ENCODE measurements at places on chromosomes 7 and 10. TPM values are rescaled to one million over a fixed set of nuclear protein-coding genes. Genes with fewer than 3 reads are reported as not detected.

The SNCG gene
- 99.9 TPM for total RNA-seq

The FXYD4 gene
- total RNA-seq, result not detected

The LIPJ gene
- total RNA-seq, result under 0.01 TPM

The ARHGEF5 gene
- 11.0 TPM for total RNA-seq

The CLRN3 gene
- not detected for total RNA-seq

The PKD2L1 gene
- total RNA-seq, result not detected

The GSAP gene
- total RNA-seq, result 14.3 TPM

The ARHGEF35 gene
- total RNA-seq, result 4.4 TPM

The NUP205 gene
- total RNA-seq, result 43.7 TPM

The DRGX gene
- total RNA-seq, result not detected

The PVRIG gene
- total RNA-seq, result 0.78 TPM

The PAPSS2 gene
- 32.8 TPM for total RNA-seq

The SLC18A2 gene
- total RNA-seq, result 0.42 TPM

The CAV1 gene
- total RNA-seq, result 375 TPM

The PDZD7 gene
- total RNA-seq, result 2.2 TPM

The AKR1C2 gene
- 52.2 TPM for total RNA-seq

The TAF3 gene
- total RNA-seq, result 12.4 TPM

DNA sequence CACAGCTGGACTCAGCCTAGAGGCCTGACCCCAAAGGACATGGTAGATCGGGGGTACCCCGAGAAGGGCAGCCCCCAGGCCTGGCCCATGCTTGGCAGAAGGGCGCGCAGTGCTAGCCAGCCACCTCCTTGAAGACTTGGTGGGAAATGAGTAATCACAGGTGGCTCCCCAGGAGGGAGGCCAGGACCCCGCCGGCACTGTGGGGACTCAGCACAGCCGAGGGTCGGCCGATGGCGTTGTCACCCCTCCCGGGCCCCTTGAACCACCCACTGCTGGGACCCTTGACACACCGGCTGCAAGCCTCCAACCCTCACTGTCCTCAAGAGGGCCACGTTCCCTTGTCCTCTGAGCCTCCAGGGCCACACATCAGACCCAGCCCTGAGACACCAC, 27.7 kb downstream of the ADGRA1 start:
- no peak overlapping the region for H3K4me3 ChIP-seq
- H3K4me1 ChIP-seq, result no peaks in the 10 kb centered on the region
- no peaks in the 10 kb centered on the region for H3K36me3 ChIP-seq
- H3K27me3 ChIP-seq, result no peaks in the 10 kb centered on the region

- H3K36me3 ChIP-seq, result no peaks in the 10 kb centered on the region
- H3K4me1 ChIP-seq, result no peaks in the 10 kb centered on the region
These were observed 4.7 kb downstream of the STOX1 start for GRCh38 chr10:68831961-68832455.

GRCh38 chr7:74584160-74584954, 73.2 kb upstream of the GTF2I start:
- H3K4me1 ChIP-seq, result peaks cover 28% of the 10 kb centered on the region
- no peaks in the 10 kb centered on the region for H3K36me3 ChIP-seq

GRCh38 chr7:155766966-155767916, 45.0 kb downstream of the SHH start:
- peaks cover 63% of the 10 kb centered on the region for H3K4me1 ChIP-seq
- H3K27me3 ChIP-seq, result no peaks in the 10 kb centered on the region
- no peaks in the 10 kb centered on the region for H3K36me3 ChIP-seq
- H3K27ac ChIP-seq, result peak overlapping the region; percentile 23
- no peak for DNase-seq
- H3K4me3 ChIP-seq, result no peak overlapping the region

DNA sequence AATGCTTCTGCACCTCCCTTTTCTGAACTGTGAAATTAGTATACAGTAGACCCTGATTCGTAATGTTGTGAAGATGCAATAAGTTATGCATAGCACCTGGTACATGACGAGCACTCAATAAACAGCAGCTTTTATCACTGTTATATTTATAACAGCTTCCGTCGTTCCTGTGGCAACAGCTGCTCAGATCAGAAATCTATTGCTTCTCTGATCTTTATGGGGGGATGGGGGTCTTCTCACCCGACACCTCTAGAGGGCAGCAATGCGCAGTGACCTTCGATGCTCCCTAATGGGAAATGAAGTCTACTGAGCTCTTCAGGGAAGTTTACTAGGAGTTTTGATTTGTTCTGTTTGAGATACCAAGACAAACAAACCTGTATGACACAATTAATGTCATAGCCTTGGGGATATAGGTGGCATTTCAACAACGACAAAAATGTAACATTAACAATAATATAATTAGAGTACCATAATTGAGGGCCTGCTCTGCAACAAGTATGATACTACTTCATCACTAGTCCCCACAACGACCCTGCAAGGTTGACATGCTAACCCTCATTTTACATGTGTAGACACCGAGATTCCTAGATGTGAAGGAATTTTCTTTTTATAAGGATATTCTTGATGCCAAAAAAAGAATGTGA, 289.6 kb downstream of the SFMBT2 start:
- no peaks in the 10 kb centered on the region for H3K4me1 ChIP-seq
- no peaks in the 10 kb centered on the region for H3K36me3 ChIP-seq
- H3K4me3 ChIP-seq, result no peak overlapping the region
- H3K27ac ChIP-seq, result no peak overlapping the region
- DNase-seq, result no peak
- no peaks in the 10 kb centered on the region for H3K27me3 ChIP-seq

DNA sequence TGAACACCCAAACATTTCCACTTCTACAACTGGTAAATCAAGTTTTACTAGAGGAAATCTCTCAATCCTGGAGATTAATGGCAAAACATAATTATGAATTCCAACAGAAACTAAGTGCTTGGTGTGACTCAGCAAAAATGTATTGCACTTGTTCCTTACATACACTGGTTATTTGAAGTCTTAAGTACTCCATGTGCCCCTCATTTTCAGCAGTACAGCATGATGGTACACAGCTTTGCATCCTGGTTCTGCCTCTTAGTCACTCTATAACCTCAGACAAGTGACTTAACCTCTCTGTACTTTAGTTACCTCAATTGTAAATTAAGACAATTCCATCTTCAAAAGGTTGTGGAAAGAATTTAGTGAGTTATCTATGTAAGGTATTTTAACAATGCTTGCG, 12.9 kb downstream of the SLC16A12 start:
- peaks cover 4% of the 10 kb centered on the region for H3K4me1 ChIP-seq
- no peak for DNase-seq
- no peaks in the 10 kb centered on the region for H3K36me3 ChIP-seq
- no peaks in the 10 kb centered on the region for H3K27me3 ChIP-seq
- H3K4me3 ChIP-seq, result no peak overlapping the region
- no peak overlapping the region for H3K27ac ChIP-seq

GRCh38 chr10:80187060-80187459, 18.3 kb downstream of the ANXA11 start:
- no peak overlapping the region for H3K4me3 ChIP-seq
- no peaks in the 10 kb centered on the region for H3K27me3 ChIP-seq
- H3K4me1 ChIP-seq, result no peaks in the 10 kb centered on the region

- H3K4me1 ChIP-seq, result peaks cover 6% of the 10 kb centered on the region
- H3K36me3 ChIP-seq, result no peaks in the 10 kb centered on the region
- H3K27ac ChIP-seq, result peak overlapping the region; percentile 76
- no peaks in the 10 kb centered on the region for H3K27me3 ChIP-seq
- H3K4me3 ChIP-seq, result peak overlapping the region; percentile 7
These were observed 10.8 kb downstream of the PDE1C start for GRCh38 chr7:32059289-32060011.

- H3K4me1 ChIP-seq, result no peaks in the 10 kb centered on the region
- no peaks in the 10 kb centered on the region for H3K36me3 ChIP-seq
These were observed 268.3 kb upstream of the MEOX2 start for GRCh38 chr7:15954671-15955354.

GRCh38 chr7:128703609-128704241, 31.6 kb downstream of the GARIN1A start:
- peaks cover 20% of the 10 kb centered on the region for H3K27me3 ChIP-seq
- no peaks in the 10 kb centered on the region for H3K4me1 ChIP-seq
- no peaks in the 10 kb centered on the region for H3K36me3 ChIP-seq
- H3K27ac ChIP-seq, result no peak overlapping the region

- H3K27me3 ChIP-seq, result no peaks in the 10 kb centered on the region
- peaks cover 73% of the 10 kb centered on the region for H3K36me3 ChIP-seq
- no peak overlapping the region for H3K4me3 ChIP-seq
- H3K4me1 ChIP-seq, result no peaks in the 10 kb centered on the region
- no peak for DNase-seq
These were observed 27.0 kb downstream of the NAMPT start for GRCh38 chr7:106257752-106258151.

- H3K4me1 ChIP-seq, result no peaks in the 10 kb centered on the region
- no peaks in the 10 kb centered on the region for H3K36me3 ChIP-seq
- no peak overlapping the region for H3K4me3 ChIP-seq
- DNase-seq, result no peak
- no peaks in the 10 kb centered on the region for H3K27me3 ChIP-seq
- H3K27ac ChIP-seq, result no peak overlapping the region
These were observed 156.4 kb upstream of the MTPN start for GRCh38 chr7:136133551-136133950.

DNA sequence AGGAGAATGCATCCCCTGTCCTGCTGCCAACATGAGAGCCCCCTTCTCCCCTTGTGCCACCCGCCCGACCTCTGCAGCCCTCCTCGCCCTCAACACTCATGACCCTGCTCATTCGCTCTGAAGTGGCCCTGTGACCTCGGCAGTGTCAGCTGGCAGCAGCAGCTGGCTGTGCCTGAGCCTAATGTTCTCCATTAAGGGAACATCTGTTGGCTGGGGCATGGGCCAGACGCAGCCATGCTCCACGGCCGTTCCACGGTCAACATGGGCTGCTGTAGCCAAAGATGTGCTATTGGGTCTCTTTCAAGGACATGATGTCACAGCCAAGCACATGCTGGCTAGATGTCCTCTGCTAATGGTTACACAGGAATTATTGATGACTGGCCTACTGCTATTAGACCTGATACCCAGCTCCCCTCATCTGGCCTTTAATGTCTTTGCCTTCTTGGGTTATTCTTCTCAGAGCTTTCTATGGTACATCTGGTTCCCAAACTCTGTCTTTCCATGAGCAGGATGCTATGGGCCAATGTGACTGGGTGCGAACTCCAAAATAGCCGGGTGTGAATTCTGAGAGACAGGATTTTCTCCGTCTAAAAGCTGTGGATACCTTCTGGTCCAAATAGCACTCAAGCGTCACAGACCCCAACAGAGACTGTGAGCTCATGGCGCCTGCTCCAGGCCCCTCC, 22.4 kb downstream of the ADCYAP1R1 start:
- no peak overlapping the region for H3K27ac ChIP-seq
- DNase-seq, result peak; percentile 57
- no peak overlapping the region for H3K4me3 ChIP-seq
- H3K4me1 ChIP-seq, result no peaks in the 10 kb centered on the region

GRCh38 chr7:138021889-138022288, 20.0 kb upstream of the CREB3L2 start:
- H3K4me1 ChIP-seq, result no peaks in the 10 kb centered on the region
- H3K36me3 ChIP-seq, result no peaks in the 10 kb centered on the region
- H3K4me3 ChIP-seq, result no peak overlapping the region
- no peak for DNase-seq

DNA sequence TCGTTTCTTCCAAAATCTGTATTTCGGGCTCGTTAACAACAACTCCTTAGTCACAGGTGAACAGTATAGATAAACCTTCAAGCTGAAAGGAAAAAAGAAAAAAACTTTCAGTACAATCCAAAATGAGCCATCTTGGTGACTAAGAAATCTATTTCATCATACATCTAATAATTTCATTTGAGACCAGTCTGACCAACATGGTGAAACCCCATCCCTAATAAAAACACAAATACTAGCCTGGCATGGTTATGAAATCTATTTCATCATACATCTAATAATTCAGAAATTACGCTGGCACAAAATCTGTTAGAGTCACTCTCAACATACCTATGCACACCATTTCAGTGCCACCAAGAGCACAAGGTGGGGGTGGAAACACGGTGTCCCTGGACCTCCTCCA, 8.8 kb downstream of the DCLRE1C start:
- no peak overlapping the region for H3K4me3 ChIP-seq
- no peak overlapping the region for H3K27ac ChIP-seq
- no peaks in the 10 kb centered on the region for H3K4me1 ChIP-seq
- H3K36me3 ChIP-seq, result peaks cover 77% of the 10 kb centered on the region
- DNase-seq, result no peak

DNA sequence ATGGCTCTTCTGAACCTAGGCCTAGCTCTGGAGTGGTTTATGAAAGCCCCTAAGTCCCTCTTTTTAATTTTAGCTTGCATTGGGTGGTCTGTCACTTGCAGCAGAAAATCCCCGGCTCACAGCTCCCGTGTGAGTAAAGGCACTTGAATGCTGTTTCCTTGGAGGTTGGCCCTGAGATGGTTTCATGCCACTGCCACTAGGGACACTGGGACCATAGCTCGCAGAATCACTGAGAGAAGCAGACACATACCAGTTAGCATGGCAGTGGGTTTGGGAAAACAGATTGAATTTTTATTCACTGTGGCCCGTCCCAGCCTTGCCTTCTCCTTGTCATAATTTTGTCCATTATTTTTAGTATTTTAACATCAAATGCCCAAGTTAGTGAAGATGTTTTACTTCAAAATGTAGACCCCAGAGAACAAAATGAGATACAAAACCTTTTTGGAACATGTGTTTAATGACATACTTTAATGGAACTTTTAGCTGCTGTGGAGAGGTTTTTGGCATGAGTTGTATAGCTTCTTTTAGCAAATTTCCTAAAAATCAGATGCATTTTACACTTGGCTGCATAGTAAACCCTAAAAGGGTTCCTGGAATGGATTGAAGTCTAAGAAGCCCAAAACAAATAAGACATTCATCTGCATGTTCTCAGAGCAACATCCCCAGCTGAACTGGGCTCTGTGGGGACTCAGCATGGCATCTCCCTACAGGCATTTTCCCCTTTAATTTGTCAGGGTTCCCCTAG, 259.7 kb upstream of the PITRM1 start:
- no peak for DNase-seq
- H3K4me3 ChIP-seq, result no peak overlapping the region
- H3K27ac ChIP-seq, result no peak overlapping the region
- H3K4me1 ChIP-seq, result peaks cover 3% of the 10 kb centered on the region
- no peaks in the 10 kb centered on the region for H3K36me3 ChIP-seq

DNA sequence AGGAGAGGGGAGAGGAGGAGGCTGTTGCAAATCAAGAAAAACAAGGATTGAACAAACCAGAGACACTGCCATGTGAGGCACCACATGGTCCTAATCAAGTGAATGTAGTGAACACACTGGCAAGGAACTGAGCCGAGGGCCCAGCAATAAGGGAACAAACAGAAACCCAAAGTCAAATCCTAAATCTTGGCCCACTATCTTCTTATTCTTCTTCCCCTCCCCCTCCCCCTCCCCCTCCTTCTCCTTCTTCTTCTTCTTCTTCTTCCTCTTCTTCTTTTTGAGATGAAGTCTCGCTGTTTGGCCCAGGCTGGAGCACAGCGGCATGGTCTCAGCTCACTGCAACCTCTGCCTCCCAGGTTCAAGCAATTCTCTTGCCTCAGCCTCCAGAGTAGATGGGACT, 24.0 kb downstream of the KIAA1549 start:
- no peak overlapping the region for H3K4me3 ChIP-seq
- H3K27ac ChIP-seq, result no peak overlapping the region
- DNase-seq, result no peak
- no peaks in the 10 kb centered on the region for H3K36me3 ChIP-seq
- peaks cover 8% of the 10 kb centered on the region for H3K4me1 ChIP-seq

GRCh38 chr10:10132009-10132408, 885.7 kb upstream of the CELF2 start:
- no peaks in the 10 kb centered on the region for H3K27me3 ChIP-seq
- no peak overlapping the region for H3K27ac ChIP-seq
- no peaks in the 10 kb centered on the region for H3K36me3 ChIP-seq
- no peaks in the 10 kb centered on the region for H3K4me1 ChIP-seq
- H3K4me3 ChIP-seq, result no peak overlapping the region

GRCh38 chr7:24978843-24979469, 1.0 kb downstream of the OSBPL3 start:
- H3K4me3 ChIP-seq, result peak overlapping the region; percentile 75
- no peaks in the 10 kb centered on the region for H3K27me3 ChIP-seq
- no peak for DNase-seq
- H3K36me3 ChIP-seq, result no peaks in the 10 kb centered on the region
- H3K27ac ChIP-seq, result peak overlapping the region; percentile 86
- peaks cover 6% of the 10 kb centered on the region for H3K4me1 ChIP-seq
